MCF 10A (cell line): ENCODE measurements at places on chromosomes 6 and 20. TPM values are rescaled to one million over a fixed set of nuclear protein-coding genes. Genes with fewer than 3 reads are reported as not detected.
A peak's percentile ranks its signal among the peaks of the same experiment; 100 is the strongest.

PSMF1 gene
- total RNA-seq, result 207 and 212 TPM in 2 replicates

WFDC12 gene
- not detected in 2 replicates for total RNA-seq

GRCh38 chr20:56683077-56683865 lies 54.2 kb downstream of the TFAP2C start:
- DNase-seq, result no peak
- H3K27me3 ChIP-seq, result no peaks in the 10 kb centered on the region
- no peaks in the 10 kb centered on the region for H3K36me3 ChIP-seq
- H3K4me3 ChIP-seq, result no peak overlapping the region
- H3K27ac ChIP-seq, result no peak overlapping the region

DNA sequence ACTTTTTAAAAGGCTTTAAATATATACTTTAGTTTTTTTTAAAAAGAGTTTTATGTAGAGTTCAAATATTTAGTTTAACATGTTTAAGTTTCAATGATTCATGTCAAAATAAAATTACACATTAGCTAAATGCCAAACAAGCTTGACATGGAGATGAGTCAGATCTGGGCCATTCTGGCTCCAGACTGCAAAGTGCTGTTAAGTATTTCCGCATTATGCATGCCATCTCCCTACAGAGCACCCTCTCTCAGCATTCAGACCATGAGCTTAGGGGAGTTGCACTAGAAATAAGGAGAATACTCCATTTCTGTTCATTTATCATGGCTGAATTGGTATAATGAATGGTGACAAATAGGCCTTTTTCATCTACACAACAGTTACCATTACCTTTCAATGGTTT lies 21.5 kb upstream of the HS3ST5 start:
- no peak overlapping the region for H3K4me3 ChIP-seq
- peak; percentile 37 for DNase-seq
- H3K36me3 ChIP-seq, result no peaks in the 10 kb centered on the region
- H3K27me3 ChIP-seq, result peaks cover 46% of the 10 kb centered on the region
- no peak overlapping the region for H3K27ac ChIP-seq

- peaks cover 22% of the 10 kb centered on the region for H3K4me1 ChIP-seq
- peaks cover 79% of the 10 kb centered on the region for H3K36me3 ChIP-seq
- H3K27ac ChIP-seq, result no peak overlapping the region
- no peak overlapping the region for H3K4me3 ChIP-seq
- no peak for DNase-seq
- no peaks in the 10 kb centered on the region for H3K27me3 ChIP-seq
Measured at GRCh38 chr6:44415449-44415848, 27.9 kb downstream of the CDC5L start.
